ENCODE measurements at places on chromosomes 3 and 15.

GRCh38 chr3:29426302-29427226, 145.7 kb downstream of the RBMS3 start:
- DNase-seq = no peak

DNA sequence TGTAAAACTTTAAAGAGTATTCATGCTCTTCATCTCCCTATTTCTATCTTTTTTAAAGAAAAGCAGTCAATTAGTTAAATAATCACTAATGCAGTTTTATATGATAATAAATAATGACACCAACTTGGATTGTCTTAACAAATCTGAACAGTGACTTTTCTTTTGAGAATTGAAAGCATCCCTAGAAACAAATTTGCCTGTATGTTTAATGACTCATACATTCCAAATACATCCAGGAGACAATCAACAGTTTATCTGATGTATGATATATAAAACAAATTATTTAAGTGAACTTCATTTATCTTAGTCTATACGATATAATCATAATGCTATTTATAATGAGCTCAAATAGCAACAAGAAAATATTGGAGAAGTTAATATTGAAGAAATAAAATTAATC, 78.0 kb downstream of the ALCAM start:
- DNase-seq = no peak

DNA sequence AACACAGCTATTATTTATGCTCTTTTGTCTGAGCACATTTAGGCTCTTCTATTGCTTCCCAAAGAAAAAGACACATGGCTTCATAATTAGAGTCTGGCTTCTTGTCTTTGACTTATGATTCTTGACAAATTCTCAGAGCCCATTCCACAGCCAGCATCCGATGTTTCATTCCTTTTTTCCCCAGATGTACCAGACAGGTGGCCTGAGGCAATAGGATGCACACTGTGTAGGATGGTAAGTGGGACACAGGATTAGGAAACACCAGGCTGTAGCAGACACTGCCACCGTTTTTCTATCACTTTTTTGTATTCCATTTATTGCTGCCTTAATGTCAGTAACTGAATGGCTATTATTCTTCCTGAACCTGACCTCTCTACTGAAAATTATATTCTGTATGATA, 188.9 kb upstream of the CDIN1 start:
- no peak for DNase-seq

DNA sequence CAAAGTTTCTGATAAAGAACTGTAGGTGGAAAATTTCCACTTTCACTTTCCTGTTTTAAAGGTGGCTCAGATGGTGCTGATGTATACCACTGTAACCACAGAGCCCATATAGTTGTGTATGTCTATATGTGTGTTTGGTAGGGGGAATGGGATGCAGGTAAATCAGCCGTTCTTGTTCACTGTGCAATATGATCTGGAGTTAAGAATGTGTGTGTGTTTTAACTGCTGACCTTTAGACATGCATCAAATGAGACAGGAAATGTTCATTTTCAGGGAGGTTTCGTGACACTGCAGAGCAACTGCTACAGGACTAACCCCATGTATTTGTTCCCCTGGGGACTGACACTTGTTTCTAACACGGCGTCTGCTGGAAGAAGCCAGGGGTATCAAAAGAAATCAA, 180.5 kb downstream of the TAFA4 start:
- no peak for DNase-seq

DNA sequence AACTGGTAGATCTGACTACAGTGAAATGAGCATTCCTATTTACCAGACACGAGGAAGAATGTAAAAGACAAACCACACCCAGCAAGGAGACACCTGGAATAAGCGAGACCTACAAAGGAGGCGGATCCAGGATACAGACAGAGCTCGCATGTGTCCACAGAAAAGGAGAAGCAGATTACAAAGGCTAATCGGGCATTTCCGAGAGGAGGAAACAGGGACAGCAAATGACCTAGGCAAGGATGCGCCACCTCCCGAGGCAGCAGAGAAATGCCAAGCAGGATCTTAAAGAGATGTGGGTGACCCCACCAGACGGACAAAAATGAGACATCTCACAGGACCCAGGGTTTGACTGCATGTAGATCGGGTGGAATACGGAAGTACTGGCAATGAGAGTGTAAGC, 63.2 kb upstream of the IQSEC1 start:
- DNase-seq = no peak

DNA sequence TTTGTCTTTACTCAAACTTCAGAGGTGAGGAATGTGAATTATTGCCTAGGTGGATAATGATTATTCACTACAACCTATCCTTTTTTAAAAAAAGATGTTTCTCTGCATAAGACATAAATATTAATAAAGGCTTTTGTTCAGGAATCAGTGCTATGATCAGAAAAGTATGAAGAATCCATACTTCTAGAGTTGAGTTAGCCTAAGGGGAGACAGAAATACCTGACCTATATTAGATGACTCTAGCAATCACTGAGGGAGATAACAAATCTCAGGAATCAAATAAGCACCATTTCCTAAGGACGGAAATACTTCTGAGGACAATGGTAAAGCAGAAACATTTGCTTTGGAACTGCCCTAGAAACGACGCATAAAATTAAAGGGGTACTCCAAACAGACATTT, 763.8 kb downstream of the GBE1 start:
- DNase-seq = no peak

GRCh38 chr3:127823426-127823857, 1.1 kb upstream of the MGLL start:
- no peak for DNase-seq

- no peak for DNase-seq
Measured at GRCh38 chr3:89154416-89154815, 47.0 kb downstream of the EPHA3 start.

DNA sequence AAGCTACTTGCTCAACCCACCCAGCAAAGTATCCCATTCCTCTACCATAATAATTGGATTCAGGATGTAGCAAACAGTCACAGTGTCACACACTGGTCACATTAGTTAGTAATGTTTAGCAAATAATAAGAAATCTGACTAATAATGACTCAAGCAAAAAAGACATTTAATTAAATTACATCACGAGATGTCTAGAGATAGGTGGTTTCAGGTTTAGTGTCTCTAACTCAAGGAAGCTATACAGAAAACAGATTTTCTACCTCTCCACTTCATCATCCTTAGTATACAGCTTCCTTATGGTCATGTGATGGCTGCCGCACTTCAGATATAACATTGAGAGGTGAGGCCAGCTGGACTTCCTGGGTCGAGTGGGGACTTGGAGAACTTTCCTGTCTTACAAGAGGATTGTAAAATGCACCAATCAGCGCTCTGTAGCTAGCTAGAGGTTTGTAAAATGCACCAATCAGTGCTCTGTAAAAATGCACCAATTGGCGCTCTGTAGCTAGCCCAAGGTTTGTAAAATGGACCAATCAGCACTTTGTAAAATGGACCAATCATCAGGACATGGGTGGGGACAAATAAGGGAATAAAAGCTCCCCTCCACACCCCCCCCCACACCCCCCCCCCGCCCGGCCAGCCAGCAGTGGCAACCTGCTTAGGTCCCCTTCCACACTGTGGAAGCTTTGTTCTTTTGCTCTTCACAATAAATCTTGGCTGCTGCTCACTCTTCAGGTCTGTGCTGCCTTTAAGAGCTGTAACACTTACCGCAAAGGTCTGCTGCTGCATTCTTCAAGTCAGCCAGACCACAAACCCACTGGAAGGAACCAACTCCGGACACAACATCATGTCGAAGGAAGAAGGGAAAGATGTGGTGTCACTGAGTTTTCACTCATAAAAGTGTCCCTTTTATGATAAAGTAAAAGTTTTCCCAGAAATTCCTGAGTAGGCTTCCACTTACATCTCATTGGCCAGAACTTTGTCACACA, 24.9 kb upstream of the ARPIN start:
- no peak for DNase-seq

GRCh38 chr3:30682434-30683155, 76.2 kb downstream of the TGFBR2 start:
- no peak for DNase-seq

- no peak for DNase-seq
Measured at GRCh38 chr15:41805711-41806110, 22.2 kb upstream of the JMJD7 start.

DNA sequence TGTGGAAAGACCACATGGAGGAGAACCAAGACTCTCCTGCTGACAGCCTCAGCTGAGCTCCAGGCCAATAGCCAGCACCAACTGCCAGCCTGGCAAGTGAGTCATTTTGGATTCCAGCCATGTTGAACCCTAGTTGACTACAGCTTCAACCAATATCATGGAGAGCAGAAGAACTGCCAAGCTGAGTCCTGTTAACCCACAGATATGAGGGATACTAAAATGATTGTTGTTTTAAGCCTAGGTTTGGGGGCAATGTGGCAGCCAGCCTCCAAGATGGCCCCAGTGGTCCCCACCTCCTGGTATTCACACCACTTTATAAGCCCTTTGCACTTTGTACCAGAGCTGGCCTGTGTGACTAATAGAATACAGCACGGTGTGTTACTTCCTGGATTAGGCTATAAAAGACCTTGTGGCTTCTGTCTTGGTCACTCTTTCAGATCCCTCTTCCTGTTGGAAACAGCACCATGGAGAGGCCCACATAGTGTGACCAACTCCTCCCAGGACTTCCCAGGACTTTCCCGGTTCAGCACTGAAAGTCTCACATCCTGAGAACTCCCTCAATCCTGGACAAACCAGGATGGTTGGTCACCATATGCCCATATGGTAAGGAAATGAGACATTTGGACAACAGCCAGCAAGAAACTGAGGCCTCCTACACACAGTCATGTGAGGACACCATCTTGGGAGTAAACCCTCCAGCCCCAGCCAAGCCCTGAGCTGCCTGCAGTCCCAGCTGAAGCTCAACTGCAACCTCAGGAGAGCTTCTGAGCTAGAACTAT, 32.4 kb upstream of the CDV3 start:
- no peak for DNase-seq

DNA sequence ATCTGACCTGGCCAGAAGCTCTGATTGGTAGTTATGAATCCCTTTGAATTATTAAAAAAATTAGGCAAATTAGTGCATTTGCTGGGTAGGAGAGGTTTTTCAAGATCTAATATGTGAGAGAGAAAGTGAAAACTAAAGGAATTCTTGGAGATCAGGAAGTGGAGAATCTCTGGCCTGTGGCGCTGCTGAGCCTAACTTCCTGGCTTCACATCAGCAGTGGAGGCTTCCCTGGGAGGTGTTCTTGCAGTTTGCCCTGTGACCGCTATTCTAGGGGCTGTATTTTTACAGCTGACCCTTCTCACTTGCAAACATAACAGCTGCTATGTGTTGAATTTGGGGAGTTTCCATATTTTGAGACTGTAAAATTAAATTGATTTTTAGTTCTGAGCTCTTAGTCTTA, 166.4 kb downstream of the ATG7 start:
- DNase-seq = no peak

DNA sequence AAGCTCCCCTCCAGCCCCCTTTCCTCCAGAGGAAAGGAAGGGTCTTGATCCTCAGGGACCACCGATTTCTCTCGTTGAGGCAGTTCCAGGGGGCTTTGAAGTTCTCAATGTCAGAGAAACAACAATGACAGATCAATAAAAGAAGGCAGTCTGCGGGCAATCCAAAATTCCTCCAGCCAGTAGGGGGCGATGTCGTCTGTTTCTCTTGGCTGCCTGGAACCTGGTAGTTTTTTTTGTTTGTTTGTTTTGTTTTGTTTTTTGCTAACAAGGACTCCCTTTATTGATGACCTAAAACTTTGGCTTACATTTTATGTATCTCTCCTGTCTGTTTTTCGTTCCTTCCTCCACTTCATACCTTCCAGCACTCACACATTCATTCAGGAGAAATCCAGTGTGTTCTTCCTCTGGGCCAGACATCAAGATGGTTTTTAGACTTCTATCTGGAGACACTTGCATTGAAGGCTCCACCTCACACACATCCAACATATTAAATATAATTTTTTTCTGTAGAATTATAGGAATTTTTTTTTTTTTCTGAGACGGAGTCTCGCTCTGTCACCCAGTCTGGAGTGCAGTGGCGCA, 276.6 kb downstream of the RPLP1 start:
- DNase-seq = no peak

GRCh38 chr15:65902373-65902772, 33.1 kb downstream of the RAB11A start:
- no peak for DNase-seq

GRCh38 chr3:196966526-196967401, 1.9 kb downstream of the PIGZ start:
- DNase-seq = no peak

- DNase-seq = no peak
Measured at GRCh38 chr15:66647358-66647757, 54.7 kb upstream of the SMAD6 start.

Measured in activated gamma-delta T cell (primary cell).